HEK293T (cell line): ENCODE measurements at places on chromosomes 3 and 15.

DNA sequence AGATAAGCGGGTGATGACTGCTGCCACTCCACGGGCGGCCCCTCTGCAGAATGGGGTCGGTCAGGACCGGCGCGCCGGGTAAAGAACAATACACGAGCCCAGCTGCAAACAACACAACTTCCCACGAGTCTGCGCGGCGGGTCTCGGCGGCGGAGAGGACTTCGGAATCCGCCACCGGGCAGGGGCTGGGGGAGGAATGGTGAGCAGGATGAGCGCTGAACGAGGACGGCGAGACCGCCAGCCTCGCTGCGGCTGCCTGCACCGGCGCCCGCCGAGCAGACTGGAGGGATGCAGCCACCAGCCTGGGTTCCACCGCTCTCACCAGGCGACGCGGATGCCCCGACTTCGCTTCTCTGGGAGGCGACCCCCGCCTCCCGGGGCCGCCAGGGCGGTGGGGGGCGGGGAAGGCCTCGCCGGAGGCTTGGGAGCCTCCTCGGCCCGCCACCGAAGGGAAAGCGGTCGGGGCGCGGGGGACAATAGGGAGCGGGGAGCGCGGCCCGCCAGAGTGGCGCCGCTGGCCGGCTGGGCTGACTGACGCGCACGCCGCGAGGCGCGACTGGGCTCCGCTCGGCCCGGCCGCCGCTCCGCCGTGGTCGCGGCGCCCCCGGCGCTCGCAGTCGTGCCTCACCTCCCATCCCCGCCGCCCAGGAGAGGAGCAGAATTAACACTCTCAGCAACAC is 515 bp downstream of the ADAM10 start:
- DNase-seq: peak; percentile 25

DNA sequence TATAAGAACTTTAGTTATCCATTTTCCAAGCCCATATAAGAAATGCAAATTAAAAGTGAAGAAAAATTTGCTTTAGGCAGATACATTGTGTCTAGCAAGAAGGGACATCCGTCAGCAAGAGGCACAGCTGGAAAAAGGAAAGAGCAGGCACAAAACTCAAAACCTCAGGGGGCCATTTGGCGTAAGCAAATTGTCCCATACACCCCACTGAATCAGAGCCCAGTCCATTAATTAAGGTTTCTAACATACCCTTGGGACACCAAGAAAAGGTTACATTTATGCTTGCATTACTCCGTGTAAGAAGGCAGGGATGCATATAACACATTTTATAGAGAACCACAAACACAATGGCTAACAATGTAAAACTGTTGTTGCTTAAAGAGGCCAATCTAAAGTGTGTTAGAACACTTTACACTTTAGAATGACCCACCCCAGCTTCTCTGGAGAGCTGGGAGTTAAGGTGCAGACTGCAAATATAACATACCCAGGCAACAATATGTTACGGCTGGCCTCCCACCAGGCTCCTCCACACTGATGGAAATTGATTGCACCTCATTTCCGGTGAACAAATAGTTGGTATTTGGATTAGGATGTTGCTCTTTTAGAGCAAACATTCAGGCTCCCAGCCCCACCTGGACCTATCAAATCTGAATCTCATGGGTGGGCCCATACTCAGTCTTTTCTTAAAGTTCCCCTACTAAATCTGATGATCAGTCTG is 23.2 kb downstream of the SEMA5B start:
- DNase-seq: no peak

DNA sequence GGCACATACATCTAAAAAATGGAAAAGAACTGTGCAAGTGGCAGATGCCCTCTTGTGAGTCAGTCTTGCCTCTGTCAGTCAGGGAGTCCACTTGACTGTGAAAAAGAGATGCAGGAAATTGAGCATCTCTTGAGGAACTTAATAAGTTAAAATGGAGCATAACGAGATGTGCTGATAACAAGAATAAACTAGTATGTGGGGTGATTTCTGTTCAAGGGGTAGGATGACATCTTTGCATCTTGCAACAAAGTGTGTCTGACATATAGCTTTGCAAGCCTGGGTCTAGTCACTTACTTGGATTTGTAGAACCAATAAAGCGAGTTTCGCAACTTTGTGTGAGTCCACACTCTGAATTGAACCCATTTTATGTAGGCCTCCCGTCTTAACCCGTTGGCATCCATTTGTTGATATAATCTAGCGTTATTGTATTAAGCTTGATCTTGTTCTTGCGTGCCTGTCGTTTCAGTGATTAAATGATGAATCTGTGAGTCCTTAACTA is 2.2 kb downstream of the USP3 start:
- DNase-seq: no peak

DNA sequence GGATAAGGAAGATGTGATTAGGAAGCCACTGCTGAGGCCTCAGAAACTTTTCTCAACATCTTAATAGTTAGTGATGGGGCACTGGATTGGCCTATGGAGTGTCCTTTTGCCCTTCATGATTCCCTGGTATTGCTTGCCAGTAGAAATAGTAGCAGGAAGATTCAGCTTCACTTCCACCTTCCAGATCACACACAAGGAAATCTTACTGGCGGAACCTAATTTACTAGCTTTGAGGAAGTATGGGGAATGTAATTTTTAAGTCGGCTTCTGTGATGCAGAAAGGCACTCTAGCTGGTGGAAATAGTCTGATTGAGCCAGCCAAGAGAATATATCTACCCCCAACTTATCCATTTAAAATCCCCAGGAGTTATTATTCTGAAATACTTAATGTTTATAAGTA is 46.5 kb downstream of the LPP start:
- no peak for DNase-seq

- no peak for DNase-seq
These were observed 427.2 kb downstream of the OCA2 start for GRCh38 chr15:27671819-27672437.

DNA sequence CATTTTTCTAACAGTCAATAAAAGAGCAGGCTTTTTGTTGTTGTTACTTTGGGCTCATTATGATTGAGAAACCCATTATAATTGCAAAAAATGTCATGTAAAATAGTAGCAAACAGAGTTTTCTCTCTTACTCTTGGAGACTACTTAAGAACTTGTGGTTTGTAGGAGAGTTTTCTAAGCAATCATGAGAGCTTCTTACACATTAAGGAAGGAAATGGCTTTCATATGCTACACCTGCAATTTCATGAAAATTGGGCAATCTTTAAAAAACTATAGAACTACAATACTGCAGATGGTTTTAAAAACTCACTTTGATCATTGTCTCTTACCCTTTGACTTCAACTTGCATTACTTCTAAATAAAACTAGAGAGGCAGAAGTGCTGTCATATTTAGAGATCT is 701.8 kb downstream of the ZPLD1 start:
- DNase-seq: no peak

DNA sequence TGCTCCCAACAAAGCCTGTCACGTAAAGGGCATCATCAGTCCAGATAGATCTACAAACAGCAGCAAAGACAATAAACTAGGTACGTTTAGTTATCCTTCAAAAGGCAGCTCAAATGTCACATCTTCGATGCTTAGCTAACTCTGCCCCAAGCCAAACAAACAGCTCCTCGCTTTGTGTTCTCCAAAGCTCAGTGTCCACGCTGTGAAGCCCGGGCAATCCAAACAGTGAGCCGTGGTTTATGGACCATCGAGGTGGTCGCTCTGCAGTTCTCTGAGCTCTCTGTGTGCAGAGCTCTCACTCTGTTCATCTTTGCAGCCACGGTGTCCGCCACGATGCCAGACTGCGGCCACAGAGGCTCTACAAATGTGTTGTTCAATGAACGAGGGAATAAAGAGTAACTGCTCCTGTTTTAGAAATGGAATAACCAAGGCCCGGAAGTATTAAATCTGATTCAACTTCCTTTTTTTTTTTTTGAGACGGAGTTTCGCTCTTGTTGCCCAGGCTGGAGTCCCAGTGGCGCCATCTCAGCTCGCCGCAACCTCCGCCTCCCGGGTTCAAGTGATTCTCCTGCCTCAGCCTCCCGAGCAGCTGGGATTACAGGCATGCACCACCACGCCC is 117.2 kb upstream of the FAM174B start:
- DNase-seq: no peak

GRCh38 chr3:159881828-159882309 is 106.8 kb upstream of the IL12A start:
- DNase-seq: peak; percentile 20

- DNase-seq: no peak
These were observed 619.0 kb upstream of the AGTR1 start for GRCh38 chr3:148078658-148079057.

- no peak for DNase-seq
These were observed 32.9 kb upstream of the LYZL4 start for GRCh38 chr3:42443292-42443691.

GRCh38 chr3:66047311-66048050 is 8.8 kb upstream of the MAGI1 start:
- no peak for DNase-seq

DNA sequence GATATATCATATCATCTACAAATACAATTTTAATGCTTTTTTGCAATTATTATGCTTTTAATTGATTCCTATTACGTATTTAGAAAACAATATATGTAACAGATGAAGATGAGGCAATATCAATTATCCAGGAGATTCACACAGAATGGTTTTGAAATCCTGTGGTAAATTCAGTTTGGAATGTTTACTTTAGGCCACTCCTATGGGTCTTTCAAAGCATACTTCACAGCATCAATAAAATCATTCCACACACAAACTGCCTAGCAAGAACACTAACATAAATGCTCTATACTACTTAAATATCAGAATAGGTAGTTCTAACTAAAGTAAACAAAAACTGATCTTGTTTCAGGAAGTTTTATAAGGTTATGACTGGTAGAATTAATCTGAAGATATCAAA is 90.5 kb downstream of the FAM227B start:
- no peak for DNase-seq

DNA sequence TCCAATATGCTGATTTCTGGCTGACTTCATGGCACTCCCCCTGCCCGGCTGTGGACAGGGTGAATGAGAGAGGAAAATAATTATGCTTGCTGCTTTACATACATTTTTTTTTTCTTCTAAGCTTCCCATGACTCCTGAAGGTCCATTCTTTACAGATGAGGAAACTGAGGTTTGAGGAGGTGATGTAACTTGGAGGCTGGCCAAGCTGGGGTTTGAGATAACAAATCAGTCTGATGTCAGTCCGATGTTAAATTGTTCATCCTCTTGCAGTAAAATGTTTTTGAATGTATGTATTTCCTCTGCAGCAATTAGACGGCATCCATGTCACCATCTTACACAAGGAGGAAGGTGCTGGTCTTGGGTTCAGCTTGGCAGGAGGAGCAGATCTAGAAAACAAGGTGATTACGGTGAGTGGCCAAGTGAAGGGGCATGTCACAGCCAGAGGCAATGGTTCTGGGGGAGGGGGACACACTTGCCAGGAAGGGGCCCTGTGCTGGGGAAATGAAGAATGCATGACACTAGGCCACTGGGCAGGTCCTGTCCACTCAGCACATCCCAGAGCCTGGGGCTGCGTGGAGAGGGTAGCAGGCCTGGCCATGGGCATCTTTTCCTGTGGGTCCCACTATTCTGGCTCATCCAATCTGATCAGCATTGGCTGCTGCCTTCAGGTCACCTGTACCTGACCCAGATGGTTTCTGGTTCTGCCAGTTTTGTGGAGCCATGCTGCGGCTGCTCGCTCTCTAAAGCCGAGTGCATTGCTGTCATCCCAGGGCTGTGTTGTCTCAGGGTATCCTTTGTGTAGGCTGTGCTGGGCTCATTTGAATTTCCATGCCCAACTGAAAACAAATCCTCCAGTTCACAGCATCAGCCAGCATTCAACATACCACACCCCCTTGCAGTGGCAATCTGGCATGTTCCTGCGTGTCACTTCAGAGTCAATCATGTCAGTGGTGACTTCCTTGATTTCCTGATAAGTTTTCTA is 20.4 kb downstream of the STARD5 start:
- no peak for DNase-seq

DNA sequence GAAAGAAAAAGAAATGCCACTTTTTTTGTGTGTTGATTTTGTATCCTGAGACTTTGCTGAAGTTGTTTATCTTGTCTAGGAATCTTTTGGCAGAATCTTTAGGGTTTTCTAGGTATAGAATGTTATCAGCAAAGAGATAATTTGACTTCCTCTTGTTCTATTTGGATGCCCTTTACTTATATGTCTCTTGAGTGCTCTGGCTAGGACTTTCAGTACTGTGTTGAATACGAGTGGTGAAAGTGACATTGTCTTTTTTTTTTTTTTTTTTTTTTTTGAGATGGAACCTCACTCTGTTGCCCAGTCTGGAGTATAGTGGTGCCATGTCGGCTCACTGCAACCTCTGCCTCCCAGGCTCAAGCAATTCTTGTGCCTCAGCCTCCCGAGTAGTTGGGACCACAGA is 64.7 kb upstream of the NPHP3 start:
- no peak for DNase-seq

DNA sequence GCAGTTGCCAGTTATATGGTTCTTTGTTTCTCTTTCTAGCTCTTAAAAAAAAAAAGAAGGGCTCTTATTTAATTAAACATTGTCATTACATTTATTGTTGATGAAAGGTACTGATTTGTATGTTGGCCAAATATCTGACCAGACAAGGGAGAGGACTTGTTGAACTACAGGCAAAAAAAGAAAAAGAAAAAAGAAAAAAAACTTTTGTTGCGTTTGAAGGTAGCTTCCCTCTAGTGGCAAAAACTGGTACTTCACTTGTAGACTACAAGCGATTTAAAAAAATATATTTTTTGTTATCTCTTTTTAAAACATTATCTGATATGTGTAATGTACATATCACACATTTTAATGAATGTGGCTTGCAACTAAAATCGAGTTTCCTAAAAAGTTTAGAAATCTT is 280.6 kb downstream of the ROBO2 start:
- no peak for DNase-seq

DNA sequence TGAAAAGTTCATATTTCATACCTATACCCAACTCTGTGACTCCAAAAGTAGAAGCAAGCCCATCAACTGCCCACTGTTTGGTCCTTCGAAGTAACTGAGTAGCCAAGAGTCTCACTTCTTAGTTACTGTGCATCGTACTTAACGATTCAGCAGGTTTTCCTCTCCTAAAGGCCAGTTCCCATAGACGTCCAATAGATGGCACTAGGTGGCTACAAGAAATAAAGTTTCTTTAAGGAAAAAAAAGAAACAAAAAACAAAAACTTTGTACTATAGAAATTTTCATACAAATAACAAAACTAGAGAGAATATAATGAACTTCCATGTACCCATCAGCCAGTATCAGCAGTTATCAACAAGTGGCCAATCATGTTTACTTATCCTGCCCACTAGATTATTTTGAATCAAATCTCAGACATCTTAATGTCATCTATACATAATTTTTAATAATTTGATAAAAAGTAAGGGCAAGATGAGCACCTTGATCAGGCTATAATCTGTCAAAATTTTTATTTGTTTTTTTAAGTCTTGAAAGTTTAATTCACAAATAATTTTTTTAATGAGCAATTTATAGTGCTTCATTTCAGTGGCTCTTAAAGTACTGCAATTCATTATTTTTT is 63.8 kb upstream of the ACP3 start:
- DNase-seq: peak; percentile 61

DNA sequence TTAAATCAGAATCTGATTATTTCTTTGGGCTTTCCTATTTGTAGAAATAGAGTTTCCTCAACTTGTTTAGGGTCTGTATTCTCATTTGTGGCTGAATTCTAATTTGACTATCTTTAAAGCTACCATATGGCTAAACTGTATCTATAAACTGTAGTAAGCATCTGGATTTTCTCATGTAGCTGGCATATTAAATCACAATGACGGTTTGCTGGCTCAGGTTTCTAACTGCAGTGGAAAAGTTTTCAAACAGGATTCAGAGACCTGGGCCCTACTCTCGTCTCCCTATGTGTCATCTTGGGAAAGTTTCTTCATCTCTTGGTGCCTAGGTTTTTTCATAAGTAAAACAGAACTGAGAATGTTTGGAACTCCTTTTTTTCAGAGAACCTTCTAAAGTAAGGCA is 68.3 kb downstream of the GALK2 start:
- DNase-seq: no peak

- DNase-seq: no peak
These were observed 4.6 kb upstream of the RCCD1 start for GRCh38 chr15:90949979-90950675.
